Astrocyte (in vitro differentiated cells and primary cell): ENCODE measurements at places on chromosomes 7 and 10. TPM values are rescaled to one million over a fixed set of nuclear protein-coding genes. Genes with fewer than 3 reads are reported as not detected.

Gene TCF7L2
- 52.1 and 52.4 TPM in 2 replicates for total RNA-seq

DNA sequence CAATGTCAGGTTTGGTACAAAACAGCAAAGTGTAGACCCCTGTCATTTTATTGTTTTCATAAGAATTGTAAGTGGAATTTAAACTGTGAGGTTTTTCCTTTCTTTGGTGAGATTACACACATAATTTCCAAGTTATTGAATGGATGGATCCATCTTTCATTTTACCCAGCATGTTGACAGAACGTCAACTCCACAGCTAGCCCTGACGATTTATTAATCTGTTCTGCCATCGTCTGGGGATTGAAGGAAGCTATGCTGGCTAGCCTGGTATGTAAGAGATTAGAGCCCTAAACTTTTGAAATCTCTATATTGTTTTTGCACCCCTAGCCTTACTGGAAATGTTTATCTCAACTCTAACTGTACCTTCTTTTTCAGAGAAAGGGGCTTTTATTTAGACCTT is 8.6 kb downstream of the WNT16 start:
- no peak for DNase-seq

Gene H2BK1
- not detected in 2 replicates for total RNA-seq

GRCh38 chr7:157613575-157614322 is 276.9 kb downstream of the DNAJB6 start:
- DNase-seq, result no peak

- DNase-seq, result no peak
These were observed 63.6 kb downstream of the CCDC186 start for GRCh38 chr10:114110174-114110972.

DNA sequence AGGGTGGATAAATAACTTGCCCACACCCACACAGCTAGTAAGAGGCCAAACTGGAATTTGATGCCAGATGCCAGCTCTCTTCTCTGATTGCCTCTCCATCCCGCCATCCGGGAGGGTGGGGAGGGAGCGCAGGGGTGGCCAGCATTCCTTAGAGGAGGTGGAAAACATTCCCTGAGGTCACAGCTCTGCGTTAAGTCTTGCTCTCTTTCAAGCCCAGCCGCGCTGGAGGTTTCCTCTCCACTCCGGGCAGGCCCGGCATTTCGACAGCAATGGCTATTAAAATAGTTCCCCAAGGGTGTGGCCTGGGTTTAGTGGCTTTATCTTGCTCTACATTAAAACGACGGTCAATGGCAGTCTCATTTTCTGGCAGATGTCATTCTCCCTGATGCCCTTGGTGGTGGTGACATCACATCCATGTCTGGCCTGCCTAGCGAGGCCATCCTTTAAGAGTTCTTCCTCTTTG is 16.1 kb upstream of the C10orf71 start:
- no peak for DNase-seq

GRCh38 chr7:121079425-121080169 is 91.1 kb downstream of the CPED1 start:
- DNase-seq, result peak; percentile 7

DNA sequence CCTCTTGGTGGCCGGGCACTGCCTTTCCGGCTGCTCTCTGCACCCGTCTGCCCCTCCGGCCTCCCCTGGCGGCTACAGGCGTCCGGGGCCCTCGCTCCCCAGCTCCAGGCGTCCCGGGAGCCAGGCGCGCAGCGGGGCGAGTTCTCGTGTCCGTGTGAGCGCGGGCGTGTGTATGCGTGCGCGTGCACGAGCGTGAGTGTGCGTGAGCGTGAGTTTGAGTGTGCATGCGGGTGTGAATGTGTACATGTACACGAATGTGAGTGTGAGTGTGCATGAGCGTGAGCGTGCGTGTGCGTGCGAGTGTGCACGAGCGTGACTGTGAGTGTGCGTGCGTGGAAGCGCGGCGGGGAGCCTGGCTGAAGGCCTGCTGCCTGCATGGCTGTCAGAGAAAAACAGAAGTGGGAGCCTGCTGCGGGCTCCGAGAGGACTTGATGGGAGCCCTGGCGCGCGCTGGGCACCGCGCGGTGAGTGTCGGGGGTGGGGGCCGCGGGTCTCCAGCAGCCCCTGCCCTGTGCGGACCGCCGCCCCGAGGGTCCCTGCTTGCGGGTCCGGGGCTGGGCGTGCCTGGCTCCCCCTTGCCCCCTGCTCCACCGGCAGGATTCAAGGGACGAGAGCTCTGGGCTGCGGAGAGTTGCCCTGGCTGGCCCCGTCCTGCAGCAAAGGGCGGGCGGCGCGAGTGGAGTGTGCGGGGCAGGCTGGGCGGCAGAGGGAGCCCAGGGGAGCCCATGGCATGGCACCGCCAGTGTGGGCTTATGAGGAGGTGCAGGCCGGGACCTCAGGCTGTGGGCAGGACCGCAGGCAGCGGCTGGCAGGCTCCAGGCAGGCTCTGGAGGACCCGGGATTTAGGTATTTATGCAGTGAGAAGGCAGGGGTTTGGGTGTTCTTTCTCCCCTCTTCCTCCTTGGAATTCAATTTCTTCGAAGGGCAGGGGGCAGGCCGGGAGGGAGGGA is 75.8 kb upstream of the EN2 start:
- DNase-seq, result no peak

DNA sequence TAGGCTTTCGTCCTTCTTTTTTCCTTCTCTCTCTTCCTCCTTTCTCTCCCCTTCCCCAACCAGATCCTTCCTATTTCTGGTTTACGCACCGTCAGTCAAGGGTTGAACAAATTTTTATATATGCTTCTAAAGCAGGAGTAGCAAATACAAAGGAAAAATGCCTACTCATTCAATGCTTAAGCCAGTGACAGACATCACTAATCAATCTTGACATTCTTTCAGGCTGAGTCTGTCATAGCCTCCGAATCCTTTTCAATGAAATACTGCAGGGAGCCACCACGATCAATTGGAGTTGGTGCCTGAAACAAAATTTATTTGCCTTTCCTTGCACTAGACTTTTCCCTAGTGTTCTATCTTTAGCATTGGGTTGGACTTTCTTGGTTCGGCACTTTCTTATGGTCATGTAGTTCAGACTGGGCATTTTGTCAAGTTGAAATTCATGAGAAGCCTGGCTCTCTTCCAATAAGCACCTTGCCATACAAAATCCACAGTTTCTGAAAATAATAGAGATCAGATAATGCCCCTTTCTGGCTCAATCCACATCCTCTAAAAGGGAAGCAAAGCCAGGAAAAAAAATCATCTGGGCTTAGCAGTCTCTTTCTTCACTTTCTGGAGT is 239.5 kb upstream of the PLXNA4 start:
- peak; percentile 33 for DNase-seq

Gene NRG3
- total RNA-seq, result 2.1 and 2.3 TPM in 2 replicates

Gene SPDYE5
- total RNA-seq, result not detected in 2 replicates

Gene EGR2
- 12.1 and 22.9 TPM in 2 replicates for total RNA-seq

Gene ATOH7
- total RNA-seq, result 0.19 TPM in 1 of 2 replicates, not detected in the other

DNA sequence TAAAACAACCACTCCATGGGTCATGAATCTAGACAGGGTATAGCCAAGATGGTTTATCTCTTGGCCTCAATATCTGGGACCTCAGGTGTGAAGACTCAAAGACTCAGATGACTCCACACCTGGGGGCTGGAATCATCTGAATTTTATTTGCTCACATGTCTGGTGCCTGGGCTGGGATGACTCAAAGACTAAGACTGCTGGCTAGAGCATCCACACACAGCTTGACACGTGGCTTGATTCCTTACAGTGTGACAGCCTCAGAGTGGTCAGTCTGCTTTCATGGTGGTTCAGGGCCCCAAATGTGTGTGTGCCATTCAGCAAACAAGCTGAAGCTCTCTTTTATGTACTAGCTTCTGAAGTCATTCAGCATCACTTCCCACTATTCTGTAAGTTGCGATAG is 333.7 kb downstream of the RNLS start:
- DNase-seq, result no peak

GRCh38 chr7:107108793-107109371 is 59.9 kb upstream of the HBP1 start:
- DNase-seq, result no peak

DNA sequence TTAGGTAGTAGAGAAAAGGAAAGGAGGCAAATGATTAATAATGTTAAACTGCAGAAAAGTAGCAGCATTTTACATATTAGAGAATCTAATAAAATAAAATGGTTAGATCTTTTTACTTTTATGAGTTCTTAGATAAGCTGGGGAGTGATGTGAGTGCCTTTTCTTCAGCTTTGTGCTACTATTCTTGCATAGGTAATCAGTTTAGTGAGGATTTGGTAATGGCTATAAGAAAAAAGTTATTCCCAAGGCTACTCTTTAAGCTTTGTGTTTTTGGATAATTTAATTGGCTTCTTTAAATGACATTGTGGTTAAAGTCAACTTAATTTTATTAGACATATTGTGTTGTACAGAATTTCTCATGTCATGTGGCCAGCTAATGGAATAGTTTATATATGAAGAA is 3.7 kb downstream of the KCND2 start:
- DNase-seq, result no peak

Gene HOXA9
- total RNA-seq, result not detected in 2 replicates

Gene CALML5
- not detected in 2 replicates for total RNA-seq

Gene CCDC146
- total RNA-seq, result 1.8 and 2.0 TPM in 2 replicates

Gene MBLAC1
- 2.3 and 2.7 TPM in 2 replicates for total RNA-seq

GRCh38 chr7:371119-371778 is 81.3 kb downstream of the FOXL3 start:
- DNase-seq, result no peak

Gene HKDC1
- total RNA-seq, result 4.2 and 4.3 TPM in 2 replicates

- DNase-seq, result peak; percentile 52
These were observed 855 bp downstream of the ATP6V1F start for GRCh38 chr7:128863433-128863989.

DNA sequence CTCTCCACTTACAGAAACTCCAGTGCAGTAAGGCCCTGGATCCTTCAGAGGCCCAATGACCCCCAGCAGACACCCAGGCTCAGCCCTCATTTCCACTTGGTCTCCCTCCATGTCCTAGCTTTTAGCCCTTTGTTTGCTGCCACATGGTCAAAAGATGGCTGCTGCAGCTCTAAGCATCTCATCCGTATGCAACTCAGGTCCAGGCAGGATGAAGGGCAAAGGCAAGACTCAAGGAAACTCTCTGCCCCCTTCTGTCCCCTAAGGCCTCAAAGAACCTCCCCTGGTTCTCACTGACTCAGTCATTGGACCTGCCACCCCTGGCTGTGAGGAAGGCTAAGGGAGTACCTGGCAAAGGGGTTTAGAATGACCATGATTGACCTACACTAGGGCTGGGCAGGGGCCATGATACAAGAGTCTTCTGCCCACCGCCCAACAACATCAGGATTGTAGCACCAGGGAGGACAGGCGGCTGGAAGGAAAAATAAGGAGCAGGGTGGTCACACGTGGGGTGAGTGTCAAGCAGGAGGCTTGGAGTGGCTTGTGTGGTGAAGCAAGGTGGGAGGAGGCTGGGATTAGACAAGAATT is 303.8 kb upstream of the ZMIZ1 start:
- no peak for DNase-seq

DNA sequence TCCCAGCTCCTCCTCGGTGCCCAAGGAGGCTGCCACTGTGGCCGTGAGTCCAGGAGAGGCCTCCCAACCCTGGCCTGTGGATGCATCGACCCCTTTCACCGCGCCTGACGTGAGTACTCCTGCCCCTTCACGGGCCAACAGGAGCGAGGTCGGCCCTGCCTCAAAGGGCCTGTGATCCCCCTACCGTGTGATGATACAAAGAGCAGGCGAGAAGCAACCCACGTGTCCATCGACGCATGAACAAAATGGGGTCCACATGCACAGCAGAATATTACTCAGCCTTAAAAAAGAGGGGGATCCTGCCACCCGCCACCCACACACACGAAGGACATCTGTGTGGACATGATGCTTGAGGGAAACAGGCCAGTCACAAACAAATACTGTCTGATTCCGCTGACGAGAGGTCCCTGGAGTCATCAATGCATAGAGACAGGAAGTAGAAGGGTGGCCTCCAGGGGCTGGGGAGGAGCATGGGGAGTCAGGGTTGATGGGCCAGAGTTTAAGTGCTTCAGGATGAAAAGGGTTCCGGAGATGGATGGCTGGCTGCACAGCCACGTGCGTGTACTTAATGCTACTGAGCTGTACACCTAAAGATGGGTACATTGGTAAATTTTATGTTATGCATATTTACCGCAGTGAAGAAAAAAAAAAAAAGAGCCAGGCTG is 151.9 kb downstream of the PRKAG2 start:
- no peak for DNase-seq

GRCh38 chr7:29022291-29022988 is 64.3 kb upstream of the TRIL start:
- no peak for DNase-seq

- no peak for DNase-seq
These were observed 65.7 kb downstream of the EXOC6 start for GRCh38 chr10:92913973-92914372.

DNA sequence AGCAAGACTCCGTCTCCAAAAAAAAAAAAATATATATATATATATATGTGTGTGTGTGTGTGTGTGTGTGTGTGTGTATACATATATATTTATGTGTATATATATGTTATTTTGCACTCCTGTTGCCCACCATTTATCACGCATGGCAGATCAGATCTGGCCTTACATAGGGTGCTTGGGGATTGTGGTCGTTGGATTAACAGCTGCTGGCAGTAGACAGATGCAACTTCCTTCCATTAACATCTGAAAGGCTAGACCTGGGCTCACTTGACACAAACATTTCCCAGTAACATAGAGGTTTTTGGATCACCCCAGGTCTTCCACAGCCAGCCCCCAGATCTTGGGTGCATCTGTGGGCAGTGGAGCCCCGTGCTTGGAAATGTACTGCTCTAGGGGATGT is 40.8 kb upstream of the DLD start:
- DNase-seq, result no peak

Gene PTN
- total RNA-seq, result 11.1 and 17.2 TPM in 2 replicates

Gene SH2B2
- total RNA-seq, result 3.4 and 5.6 TPM in 2 replicates

Gene GOLGA7B
- total RNA-seq, result 0.16 TPM in 1 of 2 replicates, not detected in the other

- DNase-seq, result no peak
These were observed 4.8 kb downstream of the STEAP4 start for GRCh38 chr7:88301924-88302323.

- no peak for DNase-seq
These were observed 216.5 kb upstream of the PITRM1 start for GRCh38 chr10:3389130-3389529.

Gene ZPBP
- not detected in 2 replicates for total RNA-seq

DNA sequence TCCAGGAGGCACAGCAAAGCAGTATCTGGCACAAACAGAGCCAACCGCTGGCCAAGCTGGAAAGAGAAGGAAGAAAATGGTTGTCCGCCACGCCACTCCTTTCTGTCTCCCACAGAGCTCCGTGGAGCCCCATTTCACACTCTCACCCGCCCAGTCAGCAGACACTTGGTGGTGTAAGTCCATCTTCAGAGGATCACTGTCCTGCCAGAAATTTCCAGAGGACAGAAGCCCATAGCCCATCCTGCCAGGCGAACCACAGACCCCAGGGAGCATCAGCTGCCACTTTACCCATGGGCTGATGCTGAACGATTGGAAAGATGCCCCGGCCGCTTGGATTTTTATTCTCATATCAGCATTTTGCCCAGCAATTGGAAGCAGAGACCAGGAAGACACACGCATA is 144.7 kb upstream of the LYZL2 start:
- DNase-seq, result no peak
